ENCODE measurements at places on chromosomes 5 and 9.

DNA sequence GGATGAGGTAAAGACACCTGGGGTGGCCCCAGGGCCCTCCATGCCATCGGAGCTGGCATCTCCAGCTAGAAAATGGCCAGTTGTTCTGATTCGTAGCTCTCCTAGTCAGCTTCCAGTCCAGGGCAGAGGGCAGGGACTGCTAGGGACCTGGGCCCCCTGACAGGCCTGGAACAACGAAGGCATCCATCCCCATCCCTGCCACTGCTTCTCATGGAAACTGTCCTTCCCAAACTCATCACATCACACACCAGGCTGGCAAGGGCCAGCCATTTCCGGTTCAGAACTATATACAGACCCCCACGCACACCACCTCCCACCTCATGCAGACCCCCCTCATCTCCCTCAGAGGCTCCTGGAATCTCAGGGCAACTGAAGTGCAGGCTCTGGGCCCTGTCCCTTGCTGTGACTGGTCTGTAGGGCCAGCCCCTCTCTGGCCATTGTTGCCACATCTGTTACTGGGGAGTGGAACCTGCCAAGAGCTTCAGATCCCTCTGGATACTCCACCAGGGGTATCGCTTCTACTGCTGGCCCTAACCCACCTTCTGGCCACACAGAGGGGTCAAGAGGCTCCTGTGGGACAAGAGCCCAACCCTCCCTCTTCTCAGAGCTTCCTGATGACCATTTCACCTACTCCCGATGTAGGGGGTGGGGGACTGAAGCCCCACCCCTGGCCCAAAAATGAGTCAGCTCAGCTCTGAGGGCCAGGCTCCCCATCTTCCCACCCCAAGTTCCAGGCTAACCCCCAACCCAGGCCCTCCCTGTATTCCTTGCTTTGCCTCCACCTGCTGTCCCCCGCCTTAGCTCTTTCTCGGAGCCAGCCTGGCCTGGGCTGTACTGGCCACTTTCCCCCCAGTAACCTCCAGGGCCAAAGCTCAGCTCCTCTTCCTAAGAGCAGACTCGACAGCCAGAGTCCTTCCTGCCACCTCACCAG is 1.2 kb upstream of the MZB1 start:
- H3K4me1 ChIP-seq: peaks cover 10% of the 10 kb centered on the region
- DNase-seq: no peak
- no peak overlapping the region for H3K27ac ChIP-seq
- H3K27me3 ChIP-seq: peaks cover 51% of the 10 kb centered on the region
- no peak overlapping the region for H3K4me3 ChIP-seq
- no peaks in the 10 kb centered on the region for H3K36me3 ChIP-seq

- H3K27me3 ChIP-seq: peaks cover 51% of the 10 kb centered on the region
- DNase-seq: no peak
- H3K4me3 ChIP-seq: no peak overlapping the region
- no peak overlapping the region for H3K27ac ChIP-seq
- H3K4me1 ChIP-seq: no peaks in the 10 kb centered on the region
Observed at GRCh38 chr5:175746851-175747250, 89.0 kb downstream of the HRH2 start.

- H3K4me3 ChIP-seq: no peak overlapping the region
- H3K27me3 ChIP-seq: no peaks in the 10 kb centered on the region
- no peaks in the 10 kb centered on the region for H3K4me1 ChIP-seq
- no peak for DNase-seq
- H3K27ac ChIP-seq: no peak overlapping the region
Observed at GRCh38 chr5:10017786-10018185, 231.9 kb downstream of the ATPSCKMT start.

- no peak for DNase-seq
- peaks cover 41% of the 10 kb centered on the region for H3K27me3 ChIP-seq
- H3K4me3 ChIP-seq: no peak overlapping the region
Observed at GRCh38 chr9:97892421-97892820, 29.9 kb downstream of the TRMO start.

GRCh38 chr9:119004618-119004990 is 364.6 kb downstream of the BRINP1 start:
- no peak overlapping the region for H3K4me3 ChIP-seq
- H3K4me1 ChIP-seq: peaks cover 14% of the 10 kb centered on the region
- no peaks in the 10 kb centered on the region for H3K27me3 ChIP-seq
- no peak for DNase-seq
- no peak overlapping the region for H3K27ac ChIP-seq

GRCh38 chr5:75856056-75856455 is 138.8 kb upstream of the POC5 start:
- H3K27me3 ChIP-seq: peaks cover 20% of the 10 kb centered on the region
- H3K27ac ChIP-seq: no peak overlapping the region
- H3K4me1 ChIP-seq: no peaks in the 10 kb centered on the region
- DNase-seq: no peak

DNA sequence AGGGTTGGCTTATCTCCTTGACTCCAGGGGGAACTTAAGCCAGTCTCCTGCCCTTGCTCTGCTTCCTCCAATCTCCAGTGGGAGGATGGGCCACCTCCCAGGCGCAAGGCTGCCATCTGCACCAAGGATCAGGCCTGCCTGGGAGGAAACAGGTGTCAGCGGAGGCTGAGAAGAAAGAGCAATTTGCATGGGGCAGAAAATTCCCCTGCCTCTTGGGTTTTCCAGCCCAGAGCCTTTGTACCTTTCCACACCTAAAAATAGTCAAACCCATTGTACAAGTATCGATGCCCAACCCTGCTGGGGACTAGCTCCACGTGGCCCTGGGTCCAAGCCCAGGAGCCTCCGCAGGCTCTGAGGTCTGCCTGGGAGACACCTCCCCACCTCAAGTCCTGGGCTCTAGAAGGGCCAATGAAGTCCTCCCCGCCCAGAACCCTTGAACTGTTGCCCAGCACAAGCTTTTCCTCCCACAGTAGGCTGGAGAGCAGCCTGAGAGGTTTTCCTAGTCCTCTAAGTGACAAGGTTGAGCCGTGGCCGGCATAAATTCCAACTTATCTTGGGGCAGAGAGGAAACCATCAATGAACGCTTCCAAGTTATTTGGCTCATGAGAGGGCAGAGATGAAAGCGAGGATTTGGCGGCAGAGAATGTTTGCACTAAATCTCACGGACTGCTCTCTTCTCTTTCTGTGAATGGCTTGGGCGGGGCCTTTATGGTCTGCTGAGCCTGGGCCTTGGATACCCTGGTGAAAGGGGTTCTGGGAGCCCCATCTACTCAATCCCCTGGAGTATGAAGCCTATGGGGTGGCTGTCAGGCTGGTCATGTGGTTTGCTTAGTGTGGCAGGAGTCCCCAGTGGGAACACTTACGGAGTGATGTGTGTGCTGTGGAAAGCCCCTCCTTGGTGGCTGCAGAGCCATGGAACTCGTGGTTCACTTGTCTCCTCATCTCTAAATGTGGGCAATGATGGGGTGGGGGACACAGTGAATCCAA is 15.6 kb downstream of the JADE2 start:
- no peak overlapping the region for H3K4me3 ChIP-seq
- peaks cover 6% of the 10 kb centered on the region for H3K36me3 ChIP-seq
- H3K27me3 ChIP-seq: no peaks in the 10 kb centered on the region
- peaks cover 6% of the 10 kb centered on the region for H3K4me1 ChIP-seq
- H3K27ac ChIP-seq: no peak overlapping the region

DNA sequence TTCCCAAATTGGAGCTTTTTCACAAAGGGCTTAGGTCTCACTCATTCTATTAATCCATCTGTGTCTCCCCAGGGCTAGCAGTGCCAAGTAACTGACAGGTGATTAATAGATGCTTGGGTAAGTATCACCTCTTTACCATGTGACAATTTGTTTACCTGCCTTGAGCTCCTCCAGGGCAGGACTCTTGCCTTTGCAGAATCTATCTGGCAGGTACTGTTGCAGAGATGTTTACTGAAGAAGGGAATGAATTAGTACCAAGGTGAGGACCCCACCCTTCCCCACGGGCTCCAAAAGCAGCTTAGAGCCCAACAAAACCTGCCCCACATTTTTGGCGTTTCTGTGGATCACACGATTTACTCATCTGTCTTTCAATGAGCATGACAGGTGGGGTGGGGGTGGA is 698 bp upstream of the TGFBI start:
- H3K27me3 ChIP-seq: peaks cover 19% of the 10 kb centered on the region
- peaks cover 35% of the 10 kb centered on the region for H3K4me1 ChIP-seq
- no peak overlapping the region for H3K27ac ChIP-seq

GRCh38 chr9:117772960-117773359 is 68.8 kb downstream of the TLR4 start:
- H3K27ac ChIP-seq: no peak overlapping the region
- no peaks in the 10 kb centered on the region for H3K4me1 ChIP-seq
- H3K27me3 ChIP-seq: peaks cover 24% of the 10 kb centered on the region
- no peaks in the 10 kb centered on the region for H3K36me3 ChIP-seq
- H3K4me3 ChIP-seq: no peak overlapping the region

GRCh38 chr9:137266585-137267453 is 10.7 kb upstream of the TOR4A start:
- no peak for DNase-seq
- H3K4me3 ChIP-seq: no peak overlapping the region
- H3K36me3 ChIP-seq: peaks cover 15% of the 10 kb centered on the region
- no peak overlapping the region for H3K27ac ChIP-seq
- H3K4me1 ChIP-seq: no peaks in the 10 kb centered on the region
